ENCODE measurements at places on chromosomes 3 and 15.

- no peak for DNase-seq
These were observed 101.2 kb upstream of the PTX3 start for GRCh38 chr3:157335233-157336076.

DNA sequence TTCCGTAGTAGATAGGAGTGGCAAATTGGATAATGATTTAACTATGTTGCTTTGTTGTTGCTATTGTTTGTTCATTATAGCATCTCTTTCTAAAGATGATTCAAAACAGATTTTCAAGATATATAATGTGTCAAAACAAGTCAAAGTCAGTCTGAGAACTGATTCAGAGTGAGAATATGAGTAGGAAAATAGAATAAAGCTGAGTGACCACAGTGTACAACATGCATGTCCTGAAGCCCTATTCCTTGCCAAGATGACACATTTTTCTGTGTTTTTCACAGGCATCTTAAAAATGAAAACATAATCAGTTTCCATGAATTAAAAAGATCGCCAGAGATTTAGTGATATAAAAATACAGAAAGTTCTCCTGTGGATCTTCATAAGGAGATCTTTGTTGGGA is 57.0 kb upstream of the THRB start:
- DNase-seq, result no peak

DNA sequence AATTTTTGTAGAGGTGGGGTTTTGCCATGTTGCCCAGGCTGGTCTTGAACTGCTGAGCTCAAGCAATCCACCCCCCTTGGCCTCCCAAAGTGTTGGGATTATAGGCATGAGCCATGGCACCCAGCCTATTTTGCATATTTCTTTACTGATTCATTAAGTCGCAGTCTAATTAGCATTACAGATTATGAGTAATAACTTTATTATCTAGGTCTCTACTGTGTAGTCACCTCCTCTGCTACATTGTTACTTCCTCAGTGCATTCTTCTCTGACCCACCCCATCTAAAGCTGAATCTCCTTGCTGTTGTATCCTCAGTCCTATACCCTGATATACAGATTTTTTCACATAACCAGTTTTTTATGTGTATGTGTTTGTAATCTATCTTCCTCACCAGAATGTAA is 61.7 kb downstream of the TFDP2 start:
- DNase-seq, result no peak

DNA sequence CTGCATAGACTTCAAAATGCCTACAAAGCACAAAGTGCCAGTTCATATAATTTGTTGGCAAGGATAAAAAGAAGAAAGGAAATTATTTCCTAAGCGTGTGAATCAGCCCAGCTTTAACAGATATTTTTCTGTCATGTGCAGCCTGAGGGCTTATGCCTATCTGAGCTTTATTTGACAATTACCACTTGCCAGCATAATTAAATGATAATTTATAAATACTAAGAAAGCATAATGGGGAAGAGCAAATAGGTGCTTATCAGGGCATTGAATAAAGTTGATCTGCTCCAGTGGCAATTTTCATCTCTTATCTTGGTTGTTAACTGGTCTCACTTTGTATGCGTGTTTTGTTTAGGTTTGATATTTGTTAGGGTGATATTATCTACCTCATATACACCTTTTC is 313.4 kb upstream of the DNAJC19 start:
- DNase-seq, result no peak

DNA sequence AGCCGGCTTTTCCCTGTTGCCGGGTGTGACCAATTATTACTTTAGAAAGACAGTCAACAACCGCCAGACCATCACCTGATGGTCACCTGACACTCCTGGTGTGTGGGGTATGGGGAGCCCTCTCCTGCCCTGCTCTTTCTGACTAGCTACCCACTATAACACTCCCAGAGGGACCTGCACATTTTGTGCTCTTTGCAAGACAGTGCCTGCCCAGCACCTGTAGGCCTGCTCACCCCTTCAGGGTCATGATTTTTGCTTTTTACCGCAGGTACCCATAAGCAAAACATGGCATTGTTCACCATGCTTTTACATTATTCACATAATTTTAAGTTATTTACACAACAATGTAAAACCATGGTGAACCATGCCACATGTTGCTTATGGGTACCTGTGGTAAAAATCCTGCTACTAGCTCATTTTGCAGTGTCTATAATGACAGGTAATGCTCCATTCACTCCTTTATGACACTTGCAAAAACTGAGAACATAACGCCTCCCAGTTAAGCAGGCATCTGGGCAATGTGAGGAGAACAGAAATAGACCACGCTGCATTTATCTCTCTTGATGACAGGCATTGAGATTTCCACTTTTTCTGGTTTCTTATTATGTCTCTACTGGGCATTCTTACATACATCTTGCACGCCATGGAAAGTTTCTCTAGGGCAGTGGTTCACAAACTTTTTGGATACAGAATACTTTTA is 9.9 kb downstream of the CCRL2 start:
- DNase-seq, result no peak

DNA sequence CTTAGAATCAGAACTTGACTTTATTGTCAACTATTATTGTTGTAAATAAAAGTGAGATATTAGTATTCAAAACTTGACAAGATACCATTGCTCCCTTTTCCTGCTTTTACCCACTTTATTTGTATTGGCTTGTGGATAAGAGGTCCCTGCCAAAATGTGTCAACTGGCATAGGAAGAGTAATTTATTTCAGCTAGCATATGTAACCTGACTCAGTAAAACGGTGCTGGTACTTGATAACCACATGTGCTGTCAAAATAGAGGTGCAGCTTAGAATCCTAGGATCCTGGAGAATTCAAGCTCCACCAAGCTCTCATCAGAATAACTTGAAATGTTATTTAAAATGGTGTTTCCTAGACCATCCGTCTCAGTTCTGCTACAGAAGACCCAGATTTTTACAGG is 90.2 kb upstream of the TGFBR2 start:
- DNase-seq, result no peak

DNA sequence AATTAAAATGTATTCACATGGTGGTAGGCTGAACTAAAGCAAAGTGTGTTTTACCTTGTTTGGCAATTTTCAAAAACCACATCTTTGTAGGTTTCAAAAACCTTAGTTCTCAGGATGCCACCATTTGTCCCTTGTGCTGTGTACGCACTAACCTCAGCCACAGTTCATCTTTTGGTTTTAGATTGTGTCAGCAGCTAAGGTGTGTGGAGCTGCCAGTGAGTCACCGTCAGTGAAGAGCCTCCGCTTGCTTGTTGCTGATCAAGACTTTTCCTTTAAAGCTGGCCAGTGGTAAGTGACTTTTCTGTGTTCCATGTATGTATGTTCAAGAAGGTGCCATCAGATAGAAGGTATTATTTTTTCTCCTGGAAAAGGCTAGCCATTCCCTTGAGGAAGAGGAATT is 21.1 kb downstream of the OXNAD1 start:
- no peak for DNase-seq

DNA sequence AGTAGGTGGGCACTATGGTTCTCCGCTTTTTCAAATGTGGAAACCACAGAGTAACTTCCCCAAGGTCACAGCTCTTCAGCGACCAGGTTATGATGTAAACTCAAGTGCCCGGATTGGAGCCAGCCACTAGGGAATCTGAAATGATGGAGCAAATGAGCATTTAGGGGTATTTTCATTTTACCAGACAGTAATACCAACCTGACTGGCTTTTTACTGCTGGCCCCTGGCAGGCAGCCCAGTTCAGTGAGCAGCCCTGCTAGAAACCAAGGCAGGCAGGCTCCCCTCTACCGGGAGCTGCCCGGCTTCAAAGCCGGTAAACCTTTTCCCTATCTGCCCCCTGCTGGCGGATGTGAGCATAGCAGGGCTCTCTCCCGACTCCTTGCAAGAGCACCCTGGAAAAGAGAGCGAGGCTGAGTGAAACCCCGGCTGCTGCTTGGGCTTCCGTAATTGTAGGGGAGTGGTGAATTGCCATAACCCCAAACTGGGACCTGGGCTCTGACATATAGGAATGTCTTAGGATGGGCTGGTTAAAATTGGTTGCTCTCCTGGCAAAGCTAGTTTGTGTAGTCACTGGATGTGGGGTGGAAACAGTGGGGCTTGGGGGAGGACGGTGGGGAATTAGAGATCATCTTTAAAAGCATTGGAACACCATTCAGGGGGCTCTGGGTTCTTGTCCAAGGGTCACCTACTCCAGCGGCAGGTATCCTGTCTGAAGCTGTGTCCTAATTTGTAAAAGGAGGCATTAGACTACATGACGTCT is 98.0 kb upstream of the TNFAIP8L3 start:
- DNase-seq, result peak; percentile 58

GRCh38 chr3:151305060-151305774 is 11.4 kb downstream of the GPR87 start:
- DNase-seq, result no peak

DNA sequence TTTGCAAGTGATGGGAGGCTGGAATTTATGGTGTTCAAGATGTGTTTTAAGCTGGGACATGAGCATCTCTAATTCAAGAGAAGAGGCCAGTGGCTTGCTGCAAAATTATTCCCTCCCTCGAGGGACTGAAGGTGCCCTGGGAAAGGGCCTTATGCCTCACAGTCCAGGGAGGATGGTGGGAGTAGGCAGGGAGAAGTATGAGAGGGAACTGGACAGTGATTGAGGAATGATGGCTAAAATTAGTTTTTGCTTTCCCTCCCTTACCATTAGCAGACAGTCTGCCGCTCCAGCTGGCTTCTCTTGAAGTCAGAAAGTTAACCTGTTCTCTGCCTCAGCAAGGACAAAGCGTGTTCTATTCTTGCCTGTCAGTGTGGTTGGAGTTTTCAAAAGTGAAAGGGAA is 139.8 kb upstream of the SEMA6D start:
- DNase-seq, result no peak

DNA sequence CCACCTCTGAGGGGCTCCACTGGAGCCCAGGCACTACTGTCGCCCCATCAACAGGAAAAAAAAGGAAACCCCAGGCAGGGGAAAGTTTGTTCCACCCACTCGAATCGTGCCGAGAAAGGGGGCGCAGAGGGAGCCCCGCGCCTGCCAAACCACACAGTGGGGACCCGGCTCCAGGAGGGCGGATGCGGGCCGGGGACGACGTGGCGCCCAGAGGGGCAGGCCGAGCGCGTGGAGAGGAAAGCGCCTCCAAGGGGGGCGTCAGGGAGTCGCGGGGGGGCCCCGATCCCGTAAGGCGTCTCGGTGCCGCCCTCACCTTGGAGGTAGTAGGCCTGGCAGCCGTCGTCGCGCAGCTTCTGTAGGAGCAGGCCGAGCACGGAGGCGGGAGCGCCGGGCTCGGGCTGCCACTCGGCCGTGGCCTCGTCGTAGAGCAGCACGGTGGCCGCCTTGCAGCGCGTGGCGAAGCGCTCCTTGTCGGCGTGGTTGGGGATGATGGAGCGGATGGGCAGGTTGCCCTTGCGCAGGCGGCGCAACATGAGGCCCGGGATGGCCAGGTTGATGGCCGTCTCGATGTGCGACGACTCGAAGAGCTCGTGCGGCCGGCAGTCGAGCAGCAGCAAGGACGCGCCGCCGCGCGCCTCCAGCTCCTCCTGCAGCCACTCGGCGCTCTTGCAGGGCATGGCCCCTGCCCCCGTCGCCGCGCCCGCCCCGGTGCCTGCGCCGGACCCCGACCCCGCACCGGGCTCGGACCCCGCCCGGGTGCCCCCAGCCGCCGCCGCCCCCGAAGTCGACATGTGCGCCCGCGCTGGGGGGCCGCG is 627 bp downstream of the DUSP7 start:
- DNase-seq, result no peak

- DNase-seq, result no peak
These were observed 147.5 kb upstream of the THBS1 start for GRCh38 chr15:39433376-39433775.

DNA sequence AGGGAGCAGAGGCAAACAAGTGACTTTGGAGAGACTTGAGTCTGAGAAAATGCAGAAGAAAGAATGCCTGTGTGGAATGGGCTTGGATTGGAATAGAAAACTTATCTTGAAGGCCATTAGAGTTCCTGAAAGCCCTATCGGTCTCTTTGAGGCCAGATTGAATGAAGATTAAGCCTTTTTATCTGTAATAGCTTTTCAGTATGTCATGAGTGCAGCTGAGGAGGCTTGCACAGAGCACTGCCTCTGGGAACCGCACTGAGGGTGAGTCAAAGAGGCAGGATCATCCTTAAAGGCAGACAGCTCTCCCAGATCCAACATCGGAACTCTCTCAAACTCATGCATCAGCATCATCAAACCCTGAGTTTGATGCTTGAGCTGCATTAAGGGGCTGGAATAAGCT is 515.2 kb downstream of the NTRK3 start:
- DNase-seq, result no peak

DNA sequence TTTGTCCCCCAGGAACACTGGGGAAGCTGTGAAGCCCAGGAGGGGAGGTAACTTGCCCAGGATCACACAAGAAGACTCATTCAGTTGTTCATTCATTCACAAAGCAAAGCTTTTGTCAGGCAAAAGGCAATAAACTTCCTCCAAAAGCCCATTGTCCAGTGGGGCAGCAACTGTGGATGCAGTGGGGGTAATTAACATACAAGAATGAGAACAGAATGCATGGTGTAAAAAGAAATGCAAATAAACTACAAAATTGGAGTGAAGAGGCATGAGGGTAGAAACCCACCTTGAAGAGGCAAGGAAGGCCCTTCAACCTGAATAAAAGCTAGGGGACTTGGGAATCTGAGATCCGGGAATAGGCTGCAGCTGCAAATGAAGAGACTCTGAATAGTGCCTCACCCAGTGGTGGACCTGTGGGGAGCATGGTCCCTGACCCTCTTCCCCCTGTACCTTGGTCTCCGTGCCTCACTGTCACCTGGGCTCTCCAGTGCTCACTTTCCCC is 363.6 kb downstream of the CLSTN2 start:
- DNase-seq, result no peak

DNA sequence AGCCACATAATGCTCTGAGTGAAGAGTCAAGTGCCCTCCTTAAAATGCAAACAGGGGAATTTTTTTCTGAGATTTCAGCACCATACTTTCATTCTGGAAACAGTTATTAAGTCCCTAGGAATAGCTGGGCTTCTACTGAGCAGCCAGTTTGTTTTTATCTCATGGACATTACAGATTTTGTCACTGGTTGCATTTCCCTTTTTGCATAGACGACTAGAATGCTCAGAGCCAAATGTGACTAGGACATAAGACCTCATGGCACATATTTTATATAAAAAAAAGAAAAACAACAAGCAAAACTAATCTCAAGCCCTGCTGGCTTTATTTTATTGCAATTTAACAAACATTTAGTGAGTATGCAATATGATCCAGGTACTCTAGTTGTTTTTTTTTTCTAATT is 112.7 kb upstream of the NANOGP8 start:
- DNase-seq, result no peak

DNA sequence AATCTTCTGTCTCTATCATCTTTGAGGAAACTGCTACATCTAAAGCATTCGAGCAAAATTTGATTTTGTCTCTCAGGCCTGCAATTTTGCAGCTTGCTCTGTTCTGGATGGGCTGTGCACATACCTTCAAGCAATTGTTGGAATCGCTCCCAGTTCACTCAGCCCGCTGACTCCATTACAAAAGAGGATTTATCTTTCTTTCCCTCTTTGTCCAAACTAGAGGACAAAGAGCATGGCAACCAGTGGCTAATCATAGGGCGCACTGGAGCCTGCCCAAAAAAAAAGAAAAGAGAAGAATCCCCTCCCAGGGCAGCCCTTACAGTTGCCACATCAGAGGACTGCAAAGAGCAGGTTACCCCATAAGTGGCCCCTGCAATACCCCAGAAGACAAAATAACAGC is 49.0 kb upstream of the DUT start:
- DNase-seq, result no peak

- DNase-seq, result no peak
These were observed 141.7 kb downstream of the TJP1 start for GRCh38 chr15:29680465-29681165.

- no peak for DNase-seq
These were observed 187.5 kb downstream of the KLHL25 start for GRCh38 chr15:85607141-85607806.

Data from C1 segment of cervical spinal cord (tissue), 14 donors.